Myocyte (in vitro differentiated cells): ENCODE measurements at places on chromosomes 16 and 17.

GRCh38 chr16:81696961-81697615 lies 82.0 kb upstream of the PLCG2 start:
- DNase-seq = peak; percentile 55

DNA sequence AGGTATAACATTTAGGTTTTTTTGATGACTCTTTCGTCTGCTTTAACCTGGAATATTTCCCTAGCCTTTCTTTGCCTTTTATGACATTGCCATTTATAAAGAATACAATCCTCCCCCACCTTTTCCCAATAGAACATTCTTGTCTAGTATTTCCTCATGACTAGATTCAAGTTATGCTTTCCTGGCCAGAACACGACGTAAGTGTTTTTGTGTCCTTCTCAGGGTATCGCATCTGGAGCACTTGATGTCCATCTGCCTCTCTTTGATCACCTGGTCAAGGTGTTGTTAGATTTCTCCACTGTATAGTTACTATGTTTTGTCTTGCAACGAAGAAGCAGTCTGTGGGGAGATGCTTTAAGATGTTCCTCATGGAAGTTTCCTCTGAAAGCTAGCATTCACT lies 87.4 kb downstream of the MSI2 start:
- no peak for DNase-seq

- no peak for DNase-seq
Measured at GRCh38 chr16:13835935-13836730, 83.8 kb upstream of the ERCC4 start.

DNA sequence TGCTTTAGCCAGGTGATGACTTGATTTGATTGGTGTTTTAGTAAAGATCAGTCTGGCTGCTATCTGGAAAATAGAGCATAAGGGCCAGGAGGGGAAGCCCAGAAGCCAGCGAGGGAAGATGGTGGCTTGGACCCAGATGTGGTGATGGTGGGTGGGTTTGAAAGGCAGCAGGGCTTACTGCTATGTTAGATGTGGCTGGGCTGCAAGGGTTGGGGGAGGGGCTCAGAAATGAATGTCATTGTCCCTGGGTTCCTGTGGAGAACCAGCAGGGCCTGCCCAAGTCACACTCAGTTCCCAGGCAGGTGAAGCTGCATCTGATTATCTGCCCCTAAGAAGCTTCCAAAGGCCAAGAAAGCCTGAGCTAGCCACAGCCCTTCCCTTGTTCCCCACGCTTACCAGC lies 71.7 kb upstream of the BRD7 start:
- no peak for DNase-seq

- no peak for DNase-seq
Measured at GRCh38 chr17:14334919-14335318, 34.0 kb downstream of the HS3ST3B1 start.

DNA sequence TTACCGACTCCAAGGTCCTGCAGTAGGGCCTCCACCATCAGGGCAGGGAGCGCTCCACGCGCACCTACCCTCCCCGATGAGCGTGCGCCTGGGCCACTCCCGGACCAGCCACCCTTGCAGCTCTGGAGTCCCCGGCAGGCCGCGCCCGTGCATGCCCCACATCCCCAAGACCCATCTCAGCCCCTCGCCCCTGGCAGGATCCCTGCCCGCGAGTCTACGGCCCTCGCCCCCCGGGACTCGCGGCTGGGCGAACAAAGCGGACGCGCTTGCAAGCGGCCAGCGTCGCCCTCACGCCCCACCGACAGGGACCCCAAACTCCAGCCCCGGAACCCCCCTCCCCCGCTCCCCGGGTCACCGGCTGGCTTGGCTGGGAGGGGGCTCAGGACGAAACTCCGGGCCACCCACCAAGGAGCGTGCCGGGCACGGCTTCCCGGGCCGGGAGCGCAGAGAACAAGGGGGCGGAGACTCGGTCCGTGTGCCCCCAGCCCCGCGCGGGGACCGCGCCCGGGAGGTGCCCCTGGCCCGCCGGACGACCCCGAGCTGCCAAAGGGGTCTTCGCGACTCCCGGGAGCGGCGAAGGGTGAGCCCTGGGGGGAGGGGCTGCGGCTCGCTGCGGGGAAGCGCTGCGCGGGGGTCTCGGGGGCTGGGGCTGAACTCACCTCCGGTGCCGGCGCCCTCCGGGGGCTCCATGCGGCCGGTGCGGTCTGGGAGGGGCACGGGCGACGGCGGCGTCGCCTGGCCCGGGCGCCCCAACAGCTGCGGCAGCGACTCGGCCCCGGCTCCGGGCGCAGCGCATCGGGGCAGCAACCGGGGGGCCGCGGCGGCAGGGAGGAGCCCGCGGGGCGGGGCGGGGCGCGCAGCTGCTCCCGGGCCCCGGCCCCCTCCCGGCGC lies at the start of gene DBNDD1:
Gene DBNDD1, minus strand, starts transcription at position 805 of the 891 bp plus-strand sequence. Its CDS starts 115 bp downstream, at position 690.
- peak; percentile 59 for DNase-seq

- DNase-seq = no peak
Measured at GRCh38 chr16:58495521-58496331, 4.2 kb upstream of the NDRG4 start.

DNA sequence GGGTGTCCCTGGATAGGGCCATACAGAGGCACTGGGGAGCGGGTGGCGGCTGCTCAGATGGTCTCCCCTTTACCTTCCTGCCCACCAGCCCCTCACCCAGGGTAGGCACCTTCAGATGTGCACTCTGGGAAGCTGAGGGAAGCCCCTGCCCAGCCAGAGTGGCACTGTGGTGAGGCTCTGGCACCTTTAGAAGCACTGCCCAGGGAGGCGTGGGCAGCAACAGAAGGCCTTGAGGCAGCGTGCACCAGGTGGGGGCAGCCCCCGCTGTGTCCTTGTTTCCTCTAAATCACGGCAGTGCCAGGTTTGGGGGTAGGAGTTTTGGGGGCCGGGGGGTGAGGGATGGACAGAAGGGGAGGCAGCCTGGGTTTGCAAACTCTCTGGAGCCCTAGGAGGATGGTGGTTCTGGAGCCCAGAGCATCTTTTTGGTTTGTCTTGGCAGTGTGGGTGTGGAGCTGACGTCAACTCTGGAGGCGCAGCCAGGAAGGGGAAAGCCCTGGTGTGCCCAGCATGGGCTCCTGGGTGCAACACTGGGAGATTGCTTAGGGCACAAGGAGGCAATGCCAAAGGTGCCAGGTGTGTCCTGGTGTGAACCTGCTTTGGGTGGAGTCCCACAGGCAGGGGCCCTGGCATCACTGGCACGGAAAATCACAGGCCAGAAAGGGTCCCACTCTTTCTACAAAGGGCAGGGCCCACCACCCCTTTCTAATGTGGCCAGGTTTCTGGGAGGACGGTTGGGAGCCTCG lies 23.1 kb upstream of the CDC42EP4 start:
- no peak for DNase-seq

GRCh38 chr17:76481071-76481655 lies 13.8 kb downstream of the AANAT start:
- DNase-seq = peak; percentile 67

DNA sequence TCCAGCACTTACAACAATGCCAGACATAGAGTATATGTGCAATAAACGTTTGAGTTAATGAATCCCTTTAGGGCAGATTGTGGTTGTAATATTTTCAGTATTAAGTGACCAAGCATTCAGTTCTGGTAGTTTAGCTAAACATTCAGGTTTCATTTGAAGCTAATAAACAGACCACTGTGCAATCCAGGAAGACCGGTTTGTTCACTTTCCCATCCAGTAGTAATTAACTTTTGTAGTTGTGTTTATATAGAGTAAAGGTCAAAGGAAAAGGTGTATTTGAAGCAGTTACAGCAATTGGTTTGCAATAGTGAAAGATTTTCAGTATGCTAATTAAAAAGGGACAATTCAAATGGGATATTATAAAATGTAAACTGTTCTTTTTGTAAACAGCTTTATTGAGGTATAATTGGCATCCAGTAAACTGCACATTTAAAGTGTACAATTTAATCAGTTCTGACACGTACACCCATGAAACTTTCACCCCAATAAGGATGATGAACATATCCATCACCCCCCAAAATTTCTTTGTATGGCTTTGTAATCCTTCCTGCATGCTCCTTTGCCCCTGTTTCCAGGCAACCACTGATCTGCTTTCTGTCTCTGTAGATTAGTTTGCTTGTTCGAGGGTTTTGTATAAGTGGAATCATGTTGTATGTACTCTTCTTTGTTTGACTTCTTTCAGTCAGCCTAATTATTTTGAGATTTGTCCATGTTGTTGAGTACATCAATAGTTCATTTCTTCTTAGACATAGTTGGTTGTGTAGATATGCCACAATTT lies 26.3 kb downstream of the MRTFB start:
- DNase-seq = no peak

DNA sequence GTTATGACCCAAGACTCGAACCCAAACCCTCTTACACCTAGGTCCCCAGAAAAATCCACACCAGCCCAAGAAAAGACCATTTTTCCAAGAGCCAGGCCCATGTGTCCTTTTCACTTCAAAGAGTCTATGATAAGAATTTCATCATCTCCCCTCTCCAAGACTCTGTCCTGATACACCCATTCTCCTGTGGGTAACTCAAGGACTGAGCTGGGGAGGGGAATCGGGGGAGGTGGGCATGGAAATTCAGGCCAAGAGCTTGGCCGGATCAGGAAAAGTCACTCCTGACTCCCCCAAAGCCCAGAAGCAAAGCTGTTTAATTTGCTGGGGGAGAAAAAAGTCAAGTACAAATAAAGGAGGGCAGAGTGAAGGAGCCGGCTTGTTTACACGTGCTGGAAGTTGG lies 3.7 kb downstream of the ACLY start:
- DNase-seq = no peak

DNA sequence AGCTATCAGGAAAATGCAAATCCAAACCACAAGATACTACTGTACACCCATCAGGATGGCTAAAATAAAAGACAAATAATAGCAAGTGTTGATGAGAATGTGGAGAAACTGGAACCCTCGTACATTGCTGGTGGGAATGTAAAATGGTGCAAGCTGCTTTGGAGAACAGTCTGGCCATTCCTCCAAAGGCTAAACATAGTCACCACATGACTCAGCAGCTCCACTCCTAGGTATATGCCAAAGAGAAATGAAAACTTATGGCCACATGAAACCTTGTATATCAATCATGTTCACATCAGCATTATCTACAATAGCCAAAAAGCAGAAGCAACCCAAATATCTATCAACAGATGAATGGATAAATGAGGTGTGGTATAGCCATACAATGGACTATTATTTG lies 28.5 kb downstream of the VAC14 start:
- no peak for DNase-seq

GRCh38 chr16:10964891-10965326 lies 20.5 kb downstream of the CLEC16A start:
- no peak for DNase-seq

- DNase-seq = no peak
Measured at GRCh38 chr17:72358465-72358864, 237.6 kb downstream of the SOX9 start.

GRCh38 chr16:12002447-12003006 lies 26.0 kb downstream of the SNX29 start:
- no peak for DNase-seq

- DNase-seq = no peak
Measured at GRCh38 chr16:50201787-50202186, 48.7 kb downstream of the TENT4B start.

DNA sequence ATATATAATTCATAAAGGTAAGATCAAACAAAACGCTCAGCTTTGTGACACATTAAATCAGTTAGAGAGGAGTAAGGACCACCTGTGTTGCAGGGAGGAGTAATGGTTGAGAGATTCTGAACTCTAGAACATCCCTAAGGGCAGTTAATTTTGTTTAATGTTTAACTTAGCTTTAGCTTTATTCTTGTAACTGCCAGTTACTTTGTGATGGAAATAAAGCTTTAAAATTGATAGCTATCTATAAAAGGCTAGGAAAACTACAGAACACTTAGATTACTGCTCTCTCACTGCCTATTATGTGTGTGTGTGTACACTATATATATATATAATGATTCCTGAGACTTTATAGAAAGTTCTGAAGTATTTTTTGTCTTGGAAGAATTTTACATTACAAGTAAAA lies 37.8 kb downstream of the PTRH2 start:
- DNase-seq = no peak

DNA sequence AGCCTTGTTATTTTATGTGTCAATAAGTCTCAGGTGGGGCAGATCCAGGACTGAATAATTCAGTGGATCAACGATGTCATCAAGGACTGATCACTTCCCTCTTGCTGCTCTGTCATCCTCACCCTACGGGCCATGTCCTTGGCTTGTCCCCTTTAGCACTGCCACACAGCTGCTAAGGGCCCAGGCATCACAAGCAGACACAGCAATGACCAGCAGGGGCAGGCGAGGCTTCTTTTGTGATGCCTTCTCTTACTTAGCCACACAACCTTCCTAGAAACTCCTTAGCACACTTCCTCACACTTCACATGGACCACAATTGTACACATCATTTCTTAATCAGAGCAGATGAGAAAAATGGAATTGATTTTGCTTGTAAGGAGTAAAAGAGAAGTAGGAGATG lies 356.3 kb upstream of the SOX9 start:
- peak; percentile 38 for DNase-seq

- peak; percentile 26 for DNase-seq
Measured at GRCh38 chr17:56038131-56038530, 115.1 kb upstream of the ANKFN1 start.

DNA sequence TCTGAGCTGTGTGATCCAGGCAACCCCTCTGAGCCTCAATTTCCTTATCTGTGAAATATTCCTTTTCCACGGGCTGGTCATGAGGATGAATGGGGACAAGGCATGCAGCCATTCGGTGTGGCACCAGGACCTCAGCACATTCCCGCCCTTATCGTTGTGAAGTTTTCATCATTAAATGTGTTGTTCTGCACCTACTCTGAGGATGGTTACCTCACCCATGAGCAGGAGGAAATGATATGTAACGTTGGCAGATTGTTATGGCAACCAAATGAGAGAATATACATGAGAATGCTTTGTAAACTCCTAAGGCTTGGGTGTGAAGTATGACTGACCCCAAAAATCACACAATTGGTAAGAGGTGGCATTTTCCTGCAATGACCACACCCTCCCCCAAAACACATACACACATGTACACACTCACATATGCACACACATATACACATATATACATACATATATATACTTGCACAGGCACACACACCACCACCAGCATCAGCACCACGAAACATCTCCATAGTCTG lies 39.5 kb downstream of the SMARCE1 start:
- DNase-seq = no peak

GRCh38 chr16:16982614-16983013 lies 488.1 kb downstream of the XYLT1 start:
- DNase-seq = no peak

- peak; percentile 66 for DNase-seq
Measured at GRCh38 chr16:58020628-58021521, 4.7 kb upstream of the MMP15 start.

- no peak for DNase-seq
Measured at GRCh38 chr16:84841787-84842300, 22.1 kb downstream of the CRISPLD2 start.
